ENCODE measurements at places on chromosomes 1 and 21. TPM values are rescaled to one million over a fixed set of nuclear protein-coding genes. Genes with fewer than 3 reads are reported as not detected.

TNFRSF25 gene
- total RNA-seq = 162 TPM

TRIM17 gene
- 1.8 TPM for total RNA-seq

TNNT2 gene
- total RNA-seq = not detected

KCNA3 gene
- 115 TPM for total RNA-seq

RAVER2 gene
- 0.34 TPM for total RNA-seq

GJA9 gene
- not detected for total RNA-seq

IGSF8 gene
- 27.8 TPM for total RNA-seq

CYP4A11 gene
- not detected for total RNA-seq

SH2D5 gene
- total RNA-seq = 0.32 TPM

CRABP2 gene
- 1.8 TPM for total RNA-seq

DEPDC1 gene
- total RNA-seq = 13.7 TPM

NCAM2 gene
- not detected for total RNA-seq

MEGF6 gene
- total RNA-seq = 9.6 TPM

HIVEP3 gene
- total RNA-seq = 38.5 TPM

DNM3 gene
- total RNA-seq = 1.2 TPM

PBX1 gene
- 0.37 TPM for total RNA-seq

PTPRU gene
- total RNA-seq = 0.71 TPM

AGL gene
- 11.7 TPM for total RNA-seq

LCA5L gene
- total RNA-seq = 0.07 TPM

SPRR5 gene
- total RNA-seq = not detected

FOXO6 gene
- not detected for total RNA-seq

AK5 gene
- 0.93 TPM for total RNA-seq

KRTAP11-1 gene
- not detected for total RNA-seq

F13B gene
- total RNA-seq = not detected

LRP8 gene
- 71.7 TPM for total RNA-seq

OR2M3 gene
- total RNA-seq = not detected

HES5 gene
- total RNA-seq = not detected

KDF1 gene
- not detected for total RNA-seq

CLEC20A gene
- not detected for total RNA-seq

TEX38 gene
- 0.34 TPM for total RNA-seq

USP25 gene
- total RNA-seq = 41.1 TPM

KISS1 gene
- total RNA-seq = not detected

TRAF5 gene
- total RNA-seq = 58.8 TPM

SPATA21 gene
- total RNA-seq = 0.12 TPM

RHCE gene
- total RNA-seq = 0.22 TPM

SHE gene
- total RNA-seq = not detected

AIRE gene
- 2.0 TPM for total RNA-seq

ELF3 gene
- 0.61 TPM for total RNA-seq

GJB5 gene
- not detected for total RNA-seq

BTBD19 gene
- total RNA-seq = 11.9 TPM

FCRL5 gene
- total RNA-seq = not detected

RHEX gene
- not detected for total RNA-seq

FCRL4 gene
- total RNA-seq = not detected

S100A7A gene
- total RNA-seq = not detected

MAP3K21 gene
- total RNA-seq = 0.93 TPM

All from T-helper 1 cell treated with Interleukin-12 subunit alpha and Interleukin-12 subunit beta and Interleukin-4 antibody, amounts not matched to agents 30 ng/mL and 1 ng/mL, for 36 hours (primary cell).